Right ventricle myocardium superior (tissue), 1 donor: ENCODE measurements at places on chromosomes 6 and 20.

DNA sequence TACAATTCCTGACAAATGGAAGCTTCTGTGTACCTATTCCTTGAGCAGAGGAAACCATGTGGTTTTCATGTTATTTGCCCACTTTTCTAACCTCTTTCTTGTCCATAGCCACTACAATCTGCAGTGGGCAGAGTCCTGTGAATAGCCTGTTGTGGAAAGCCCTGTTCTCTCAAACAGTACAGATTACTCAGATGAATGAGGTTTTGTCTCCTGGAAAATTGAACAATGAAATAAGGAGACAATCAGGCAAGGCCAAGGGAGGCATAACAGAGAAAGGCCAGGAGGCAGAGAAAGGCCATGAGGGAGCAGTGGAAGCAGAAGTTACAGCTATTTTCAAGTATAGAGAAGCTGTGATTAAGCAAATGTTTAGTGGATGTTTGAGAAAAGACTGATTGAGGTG is 189.3 kb downstream of the GRIK2 start:
- no peak for DNase-seq

- no peak for DNase-seq
Measured at GRCh38 chr20:13212750-13213149, 8.3 kb upstream of the ISM1 start.

DNA sequence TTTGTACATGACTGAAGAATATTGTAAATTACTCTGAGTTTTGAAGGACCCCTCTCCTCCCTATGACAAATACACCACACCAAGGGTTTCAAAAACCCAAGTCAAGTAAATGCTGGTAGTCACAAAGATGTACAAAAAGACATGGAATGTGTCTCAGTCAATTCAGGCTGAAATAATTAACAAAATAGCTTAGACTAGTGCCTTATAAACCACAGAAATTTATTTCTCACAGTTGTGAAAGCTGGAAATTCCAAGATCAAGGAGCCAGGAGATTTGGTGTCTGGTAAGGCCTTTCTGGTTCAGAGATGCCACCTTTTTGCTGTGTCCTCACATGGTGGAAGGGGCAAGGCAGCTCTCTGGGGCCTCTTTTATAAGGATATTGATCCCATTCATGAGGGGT is 202.3 kb upstream of the RIN2 start:
- no peak for DNase-seq

DNA sequence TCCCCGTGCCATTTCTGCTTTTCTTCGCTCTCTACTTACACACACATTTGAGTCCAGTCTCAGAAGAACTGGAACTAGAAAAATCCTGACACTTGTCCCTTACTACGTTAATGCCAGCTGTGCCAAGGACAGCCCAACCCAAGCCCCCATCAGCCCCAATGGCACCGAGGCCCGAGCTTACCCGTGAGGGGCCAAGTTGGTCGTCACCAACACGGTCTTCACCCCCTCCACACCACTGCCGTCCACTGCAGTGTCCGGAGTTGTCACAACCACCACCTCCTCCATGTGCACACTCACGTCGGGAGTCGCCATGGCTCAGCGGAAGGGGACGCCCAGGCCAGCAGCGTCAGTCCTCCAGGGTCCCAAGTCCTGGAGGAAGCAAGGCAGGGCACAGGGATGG is 7.8 kb downstream of the GMEB2 start:
- peak; percentile 31 for DNase-seq

- DNase-seq = no peak
Measured at GRCh38 chr6:147043994-147044477, 160.2 kb upstream of the STXBP5 start.

DNA sequence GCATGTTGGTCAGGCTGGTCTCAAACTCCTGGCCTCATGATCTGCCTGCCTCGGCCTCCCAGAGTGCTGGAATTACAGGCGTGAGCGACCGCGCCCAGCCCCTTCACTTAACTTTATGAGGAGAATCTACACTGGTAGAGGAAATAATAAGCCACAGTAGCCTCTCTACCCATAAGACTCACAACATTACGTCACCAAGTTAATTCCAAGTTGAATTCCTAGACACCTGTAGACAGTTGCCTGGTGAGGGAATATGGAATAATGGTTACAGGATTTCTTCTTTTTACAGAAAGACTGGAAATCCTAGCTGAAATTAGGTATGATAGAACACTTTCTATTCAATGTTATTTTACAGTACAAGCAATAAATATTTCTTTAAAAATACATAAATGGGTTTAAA is 854.5 kb upstream of the EYS start:
- no peak for DNase-seq
